ENCODE measurements at places on chromosomes 6 and 20. TPM values are rescaled to one million over a fixed set of nuclear protein-coding genes. Genes with fewer than 3 reads are reported as not detected.

VSTM2L gene
- 0.09 TPM for total RNA-seq

SPATA25 gene
- total RNA-seq, result 1.8 TPM

LINC00237 gene
- total RNA-seq, result not detected

BPIFB1 gene
- total RNA-seq, result not detected

OR2J3 gene
- not detected for total RNA-seq

TCP11 gene
- total RNA-seq, result not detected

DNA sequence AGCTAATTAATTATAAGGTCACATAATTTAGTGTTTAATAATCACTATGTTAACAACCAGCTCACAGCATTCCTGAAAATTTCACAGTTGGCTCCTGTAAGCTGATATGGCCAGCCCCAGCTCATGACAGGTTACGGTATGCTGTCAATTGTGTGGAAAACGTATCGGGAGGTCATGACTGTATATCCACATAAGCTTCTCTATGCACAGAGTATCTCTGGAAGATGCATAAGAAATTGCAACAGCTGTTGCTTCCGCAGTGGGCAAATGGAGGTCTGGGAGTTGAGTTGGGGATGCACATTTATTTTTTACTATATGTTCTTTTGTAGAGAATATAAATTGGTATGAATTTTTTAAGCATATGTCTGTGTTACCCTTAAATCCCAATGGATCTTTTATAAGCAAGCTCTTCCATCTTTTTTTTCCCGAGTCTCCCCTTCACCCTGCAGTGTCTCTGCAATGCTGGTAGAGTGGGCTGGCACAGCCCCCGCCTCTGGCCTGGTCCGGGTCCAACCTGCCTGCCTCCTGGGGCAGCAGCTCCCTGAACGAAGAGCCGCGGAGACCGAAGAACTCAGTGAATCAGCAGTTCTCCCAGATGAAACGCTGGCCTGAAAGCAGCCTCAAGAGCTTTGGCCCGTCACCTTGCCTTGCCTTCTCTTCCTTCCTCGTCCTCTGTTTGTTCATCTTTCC lies 139.9 kb upstream of the CDYL start:
- no peaks in the 10 kb centered on the region for H3K36me3 ChIP-seq
- H3K27me3 ChIP-seq, result peaks cover 5% of the 10 kb centered on the region
- no peak for DNase-seq
- no peak overlapping the region for H3K27ac ChIP-seq
- no peak overlapping the region for H3K4me3 ChIP-seq

DNA sequence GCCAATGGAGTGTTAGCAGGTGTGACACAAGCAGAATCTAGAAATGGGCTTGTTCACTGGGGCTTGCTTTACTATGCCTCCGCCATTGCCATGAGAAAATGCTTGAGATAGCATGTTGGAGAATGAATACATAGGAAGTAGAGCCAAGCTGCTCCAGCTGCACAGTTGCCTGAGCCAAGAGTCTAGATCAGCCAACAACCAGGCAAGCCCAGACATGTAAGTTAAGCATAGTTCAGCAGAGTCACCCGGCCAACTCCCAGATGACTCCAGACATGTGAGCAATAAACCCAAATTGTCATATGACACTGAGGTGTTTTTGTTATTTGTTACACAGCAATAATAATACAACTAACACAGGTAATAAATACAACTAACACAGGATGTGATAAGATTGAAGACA lies 167.9 kb downstream of the HAO1 start:
- H3K4me3 ChIP-seq, result no peak overlapping the region
- no peak overlapping the region for H3K27ac ChIP-seq
- DNase-seq, result no peak

- H3K4me1 ChIP-seq, result peaks cover 3% of the 10 kb centered on the region
- DNase-seq, result peak; percentile 3
- H3K27me3 ChIP-seq, result peaks cover 37% of the 10 kb centered on the region
- no peak overlapping the region for H3K27ac ChIP-seq
Measured at GRCh38 chr6:17390276-17390675, 3.1 kb upstream of the CAP2 start.

DNA sequence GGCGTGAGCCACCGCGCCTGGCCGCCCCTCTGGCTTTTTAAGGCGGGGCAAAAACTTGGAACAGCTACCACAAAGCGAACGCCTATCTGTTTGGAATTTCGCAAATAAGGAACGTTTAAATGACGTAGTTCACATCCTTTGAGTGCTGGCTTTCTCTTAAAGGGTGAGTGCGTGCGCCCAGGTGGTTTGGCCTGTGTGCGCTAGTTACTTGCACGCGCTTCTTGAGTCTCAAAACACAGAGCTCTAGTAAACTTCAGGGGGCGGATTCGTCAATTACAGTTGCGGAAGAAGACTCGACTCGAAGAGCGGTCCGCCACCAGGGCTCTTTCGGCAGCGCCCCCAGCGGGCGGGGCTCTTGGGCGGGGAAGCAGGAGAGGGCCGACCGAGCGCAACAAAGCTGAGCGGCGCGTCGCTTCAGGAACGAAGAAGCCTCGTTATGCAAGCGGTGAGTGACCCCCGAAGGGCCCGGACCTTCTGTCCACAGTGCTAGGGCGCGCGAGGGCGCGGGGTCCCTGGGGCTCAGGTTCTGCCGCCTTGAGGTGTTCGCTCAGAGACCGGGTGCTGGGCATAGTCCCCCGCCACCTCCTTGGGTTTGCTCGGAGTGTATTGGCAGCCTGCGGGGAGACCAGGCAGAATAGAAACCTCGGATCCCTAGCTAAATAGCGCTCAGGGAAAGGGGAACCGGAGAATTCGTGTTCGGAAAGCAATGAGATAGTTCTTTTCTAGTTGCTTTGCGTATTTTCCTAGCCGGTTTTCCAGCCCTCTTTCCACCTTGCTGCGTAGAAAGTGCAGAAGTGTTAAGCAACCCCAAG lies at the start of gene SYCP2L:
Gene SYCP2L, plus strand, starts transcription at position 362 of the 812 bp plus-strand sequence. Its CDS starts 75 bp downstream, at position 437.
- no peak within 1 kb of the TSS for H3K27ac ChIP-seq
- DNase-seq, result no peak
- H3K27me3 ChIP-seq, result peaks cover 76% of the 10 kb centered on the region
- H3K36me3 ChIP-seq, result peaks cover 2% of the 10 kb centered on the region

DNA sequence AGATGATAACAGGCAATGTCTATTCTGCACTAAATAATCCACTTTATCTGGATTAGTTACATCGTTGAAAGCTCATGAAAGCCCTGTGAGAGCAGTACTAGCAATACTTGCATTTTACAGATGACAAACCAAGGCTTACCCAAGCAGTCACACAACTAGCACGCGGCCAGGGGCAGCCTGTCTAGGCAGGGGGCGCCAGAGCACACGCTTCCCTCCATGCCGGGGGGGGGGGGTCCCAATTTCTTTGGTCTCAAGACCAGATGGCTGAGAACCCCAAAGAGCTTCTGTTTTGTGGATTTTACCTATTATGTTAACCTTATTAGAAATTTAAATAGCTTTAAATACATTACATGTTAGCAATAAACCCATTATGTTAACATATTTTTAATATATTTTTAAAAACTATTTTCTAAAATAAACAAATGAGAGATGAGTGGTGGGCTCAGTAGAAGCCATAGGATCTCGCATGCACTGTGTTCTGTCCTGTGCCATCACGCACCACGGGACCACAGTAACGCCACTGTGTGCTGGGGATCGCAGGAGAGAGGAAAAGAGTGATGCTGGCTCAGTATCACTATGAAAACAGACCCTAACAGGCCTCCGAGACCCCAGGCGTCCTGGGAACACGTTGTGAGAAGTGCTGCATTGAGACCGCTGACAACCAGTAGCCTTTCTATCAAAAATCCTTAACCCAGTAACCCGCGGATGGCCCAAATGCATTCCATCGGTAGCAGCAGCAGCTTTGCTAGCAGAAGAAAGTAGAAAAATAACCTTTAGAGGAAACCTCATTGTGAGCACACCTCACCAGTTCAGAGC lies 5.3 kb upstream of the PRR18 start:
- DNase-seq, result no peak

DNA sequence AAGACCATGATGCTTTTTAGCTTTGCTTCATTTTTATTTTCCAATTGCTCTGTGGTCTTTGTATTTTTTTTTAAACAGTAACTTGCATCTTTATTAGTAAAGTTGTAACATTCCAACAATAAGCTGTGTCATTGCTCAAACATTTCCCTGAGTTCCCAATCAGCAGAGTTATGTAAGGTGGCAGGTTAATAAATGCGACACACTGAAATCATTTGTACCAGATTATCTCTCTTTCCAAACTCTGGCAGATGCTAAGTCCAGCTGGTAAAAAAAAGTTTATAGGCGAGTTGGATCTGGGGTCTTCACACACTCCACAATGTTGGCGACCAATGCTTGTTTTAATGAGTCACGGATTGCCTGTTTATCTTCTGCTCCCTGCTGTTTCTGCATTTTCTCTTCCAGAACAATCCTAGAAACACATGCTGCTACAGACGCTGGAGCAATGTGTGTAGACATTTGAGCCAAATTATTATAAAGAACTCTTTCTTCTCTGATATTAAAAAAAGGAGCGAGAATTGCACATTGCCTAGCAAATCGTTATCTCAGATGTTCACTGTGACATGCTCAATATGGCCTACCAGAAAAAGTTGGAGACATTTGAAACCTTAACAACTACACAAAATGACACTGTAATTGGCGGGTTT lies 113.6 kb upstream of the IFNGR1 start:
- H3K4me1 ChIP-seq, result no peaks in the 10 kb centered on the region
- no peaks in the 10 kb centered on the region for H3K36me3 ChIP-seq
- DNase-seq, result no peak
- peaks cover 51% of the 10 kb centered on the region for H3K27me3 ChIP-seq

- no peaks in the 10 kb centered on the region for H3K4me1 ChIP-seq
- H3K36me3 ChIP-seq, result no peaks in the 10 kb centered on the region
- H3K27me3 ChIP-seq, result peaks cover 19% of the 10 kb centered on the region
- no peak overlapping the region for H3K4me3 ChIP-seq
Measured at GRCh38 chr6:40708049-40708448, 120.9 kb upstream of the LRFN2 start.

- H3K36me3 ChIP-seq, result no peaks in the 10 kb centered on the region
- no peak overlapping the region for H3K27ac ChIP-seq
- peaks cover 9% of the 10 kb centered on the region for H3K27me3 ChIP-seq
- no peaks in the 10 kb centered on the region for H3K4me1 ChIP-seq
- DNase-seq, result no peak
Measured at GRCh38 chr6:70221025-70221714, 81.7 kb downstream of the COL9A1 start.

GRCh38 chr6:76532647-76533046 lies 460.2 kb upstream of the IMPG1 start:
- H3K27me3 ChIP-seq, result no peaks in the 10 kb centered on the region
- no peaks in the 10 kb centered on the region for H3K4me1 ChIP-seq
- no peak for DNase-seq

GRCh38 chr6:16769131-16769985 lies 8.1 kb upstream of the ATXN1 start:
- peaks cover 62% of the 10 kb centered on the region for H3K4me1 ChIP-seq
- H3K4me3 ChIP-seq, result peak overlapping the region; percentile 2
- peak overlapping the region; percentile 15 for H3K27ac ChIP-seq
- peaks cover 10% of the 10 kb centered on the region for H3K36me3 ChIP-seq
- peaks cover 2% of the 10 kb centered on the region for H3K27me3 ChIP-seq

Measured in activated CD4-positive, alpha-beta T cell treated with anti-CD3 and anti-CD28 coated beads, Interleukin-2, amount 10 ng/mL, durations not matched to agents 24 days and 14 days (primary cell).